ENCODE measurements at places on chromosomes 12 and 14.
A peak's percentile ranks its signal among the peaks of the same experiment; 100 is the strongest.

DNA sequence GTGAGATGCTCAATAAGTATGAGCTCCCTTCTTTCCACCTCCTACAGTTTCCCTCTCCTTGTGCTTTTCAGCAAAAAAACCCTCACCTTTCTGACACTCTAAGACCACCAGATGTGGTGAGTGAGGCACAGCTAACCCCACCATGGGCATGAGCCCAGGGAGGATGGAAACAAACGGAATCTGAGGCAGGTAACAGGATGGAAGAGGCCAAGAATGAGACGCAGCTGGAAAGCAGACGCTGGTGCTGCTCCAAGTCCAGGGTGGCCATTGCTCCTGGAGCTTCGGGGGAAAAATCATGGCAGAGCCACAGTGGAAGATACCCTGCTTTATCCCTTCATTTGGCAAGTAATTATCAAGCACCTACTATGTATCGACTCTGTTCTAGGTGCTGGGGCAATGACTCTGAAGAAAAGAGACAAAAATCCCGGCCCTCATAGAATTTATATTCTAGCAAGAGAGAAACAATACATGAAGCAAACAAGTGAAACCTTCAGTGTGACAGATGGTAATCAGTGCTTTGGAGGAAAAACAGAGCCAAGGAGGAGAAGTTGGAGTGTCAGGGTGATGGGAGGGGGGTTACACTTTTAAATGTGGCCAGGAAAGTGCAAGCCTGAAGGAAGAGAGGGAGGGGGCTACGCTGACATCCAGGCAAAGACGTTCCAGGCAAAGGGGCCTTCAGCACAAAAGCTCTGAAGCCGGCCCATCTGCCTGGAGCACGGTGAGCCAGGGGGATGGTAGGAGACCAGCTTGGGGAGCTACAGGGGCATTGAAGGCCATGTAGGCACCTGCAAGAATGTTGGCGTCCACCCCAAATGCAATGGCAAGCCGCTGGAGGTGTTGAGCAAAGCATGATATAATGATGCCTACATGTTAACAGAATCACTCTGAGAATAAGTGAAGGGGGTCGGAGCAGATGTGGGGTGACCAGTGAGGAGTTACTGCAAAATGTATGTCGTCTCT lies 154.2 kb downstream of the DPF3 start:
- DNase-seq: no peak

GRCh38 chr12:219891-220352 lies 6.0 kb upstream of the SLC6A12 start:
- DNase-seq: peak; percentile 18

GRCh38 chr12:99746538-99746937 lies 99.0 kb downstream of the GARIN6 start:
- no peak for DNase-seq

- no peak for DNase-seq
Observed at GRCh38 chr12:72560003-72560769, 288.0 kb downstream of the TRHDE start.

Data from brain pericyte (primary cell).